ENCODE measurements at places on chromosomes 6 and 20. TPM values are rescaled to one million over a fixed set of nuclear protein-coding genes. Genes with fewer than 3 reads are reported as not detected.

The KLHDC3 gene
- 137 TPM for total RNA-seq

The CEBPB gene
- total RNA-seq, result 7.0 TPM

The FAM83B gene
- not detected for total RNA-seq

The PI3 gene
- total RNA-seq, result not detected

The BEND6 gene
- total RNA-seq, result 0.19 TPM

The ZNF217 gene
- total RNA-seq, result 24.1 TPM

The NEDD9 gene
- 87.1 TPM for total RNA-seq

The LATS1 gene
- 26.8 TPM for total RNA-seq

The TSBP1 gene
- total RNA-seq, result not detected

The SLC17A3 gene
- not detected for total RNA-seq

The SNPH gene
- 6.2 TPM for total RNA-seq

The BPI gene
- total RNA-seq, result not detected
